Cortex of kidney (tissue), 1 donor: ENCODE measurements at places on chromosomes 2 and 18.

DNA sequence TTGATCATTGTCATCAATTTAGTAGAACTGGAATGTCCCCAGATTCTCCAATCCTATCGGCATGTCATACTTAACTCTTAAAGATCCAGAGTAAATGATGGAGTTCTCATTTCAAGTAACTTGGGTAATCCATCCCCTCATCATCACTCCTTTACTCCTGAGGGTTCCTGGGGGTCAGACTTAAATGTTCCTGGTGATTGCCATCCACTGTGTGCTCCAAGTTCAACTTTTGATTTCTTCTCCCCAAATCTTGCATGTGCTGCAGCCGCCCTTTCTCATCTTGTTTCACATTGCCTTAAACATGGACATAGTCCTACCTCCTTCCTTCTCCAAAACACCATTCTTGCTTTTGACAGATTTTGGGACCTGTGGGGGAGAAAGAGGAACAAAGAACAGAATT lies 43.2 kb downstream of the HNMT start:
- DNase-seq, result no peak

DNA sequence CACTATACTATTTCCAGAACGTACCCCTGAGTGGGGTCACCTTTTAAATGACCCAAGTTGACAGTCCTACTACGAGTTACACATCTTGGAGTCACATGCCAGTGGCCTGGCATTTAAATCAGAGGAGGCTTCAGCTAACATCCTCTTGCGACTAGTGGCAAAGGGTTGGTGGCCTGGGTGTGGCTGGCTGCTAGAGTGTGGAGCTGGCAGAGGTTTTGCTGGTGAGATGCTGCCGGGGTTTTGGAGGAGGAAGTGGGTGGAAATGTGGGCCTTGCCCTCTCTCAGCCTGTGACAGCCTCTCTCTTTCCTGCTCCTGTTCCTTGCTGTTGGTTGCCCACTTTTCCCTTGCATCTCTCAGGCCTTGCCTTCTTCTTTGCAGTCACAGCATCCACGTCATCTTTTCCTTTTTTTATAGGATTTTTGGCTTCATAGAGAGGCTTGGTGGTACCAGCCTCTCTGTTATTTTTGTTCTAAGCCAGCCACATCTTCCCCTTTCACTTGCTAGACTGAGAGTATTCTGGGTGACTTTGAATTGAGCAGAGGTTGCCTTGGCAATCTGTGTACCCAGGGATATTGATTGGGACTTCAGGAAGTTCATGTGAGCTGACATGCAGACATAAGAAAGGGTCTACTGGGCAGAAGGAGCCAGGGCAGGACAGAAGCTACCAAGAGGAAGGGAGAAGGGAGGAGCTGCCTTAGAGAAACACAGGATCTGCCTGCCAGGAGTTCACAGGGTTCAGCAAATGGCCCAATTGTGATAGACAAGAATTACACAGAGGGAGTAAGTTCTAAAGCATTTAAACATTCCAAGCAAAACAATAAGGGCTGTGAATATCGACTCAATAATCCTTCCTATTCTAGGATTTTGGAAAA lies 55.4 kb downstream of the CDC42EP3 start:
- DNase-seq, result no peak

DNA sequence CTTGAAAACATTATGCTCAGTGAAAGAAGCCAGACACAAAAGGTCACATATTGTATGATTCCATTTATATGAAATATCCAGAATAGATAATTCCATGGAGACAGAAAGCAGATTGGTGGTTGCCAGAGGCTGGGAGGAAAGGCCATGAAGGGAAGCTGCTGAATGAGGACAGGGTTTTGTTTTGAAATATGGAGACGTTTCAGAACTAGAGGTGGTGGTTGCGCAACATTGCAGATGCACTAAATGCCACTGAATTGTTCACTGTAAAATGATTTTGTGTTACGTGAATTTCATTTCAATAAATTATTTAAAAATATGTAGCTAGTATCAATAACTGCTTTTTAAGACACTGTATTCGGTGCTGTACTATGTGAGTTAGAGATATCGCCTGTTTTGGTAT lies 101.7 kb upstream of the ZNF236 start:
- no peak for DNase-seq

DNA sequence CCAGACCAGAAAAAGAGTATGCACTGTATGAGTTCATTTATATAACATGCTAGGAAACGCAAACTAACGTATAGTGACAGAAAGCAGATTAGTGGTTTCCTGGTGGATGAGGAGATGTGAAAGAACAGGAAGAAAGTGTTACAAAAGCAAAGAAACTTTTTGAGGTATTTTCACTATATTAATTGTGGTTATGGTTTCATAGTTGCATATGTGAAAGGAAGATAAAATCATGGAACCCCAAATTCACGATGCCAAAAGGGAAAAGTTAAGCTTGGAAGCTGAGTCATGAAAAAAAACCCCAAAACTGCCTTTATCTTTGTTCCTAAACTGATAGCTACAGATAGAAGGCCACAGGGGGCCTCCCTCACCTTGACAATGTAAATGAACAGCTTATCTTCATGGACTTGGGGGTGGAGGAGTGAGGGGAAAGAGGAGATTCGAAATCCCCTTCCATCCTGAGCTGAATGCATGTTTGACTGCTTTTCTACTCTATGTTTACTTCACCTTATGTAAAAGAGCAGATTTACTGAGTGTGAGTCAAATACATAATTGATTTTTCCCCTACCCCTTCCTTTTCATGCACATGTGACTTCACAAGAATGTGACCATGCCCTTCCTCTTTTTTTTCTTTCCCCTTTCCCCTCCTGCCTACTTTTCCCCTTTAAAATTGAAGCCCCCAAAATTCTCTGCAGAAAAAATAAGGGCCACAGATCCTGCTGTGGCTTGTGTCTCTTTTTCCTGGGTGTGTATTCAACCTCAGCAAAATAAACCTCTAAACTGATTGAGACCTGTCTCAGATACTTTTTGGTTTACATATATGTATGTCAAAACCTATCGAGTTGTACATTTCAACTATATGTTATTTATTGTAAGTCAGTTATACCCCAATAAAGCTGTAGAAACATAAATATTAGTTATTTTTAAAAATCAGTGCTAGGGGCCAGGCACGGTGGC lies 100.1 kb upstream of the TLK1 start:
- DNase-seq, result no peak

GRCh38 chr18:8391068-8391467 lies 218.2 kb upstream of the RAB12 start:
- DNase-seq, result no peak

DNA sequence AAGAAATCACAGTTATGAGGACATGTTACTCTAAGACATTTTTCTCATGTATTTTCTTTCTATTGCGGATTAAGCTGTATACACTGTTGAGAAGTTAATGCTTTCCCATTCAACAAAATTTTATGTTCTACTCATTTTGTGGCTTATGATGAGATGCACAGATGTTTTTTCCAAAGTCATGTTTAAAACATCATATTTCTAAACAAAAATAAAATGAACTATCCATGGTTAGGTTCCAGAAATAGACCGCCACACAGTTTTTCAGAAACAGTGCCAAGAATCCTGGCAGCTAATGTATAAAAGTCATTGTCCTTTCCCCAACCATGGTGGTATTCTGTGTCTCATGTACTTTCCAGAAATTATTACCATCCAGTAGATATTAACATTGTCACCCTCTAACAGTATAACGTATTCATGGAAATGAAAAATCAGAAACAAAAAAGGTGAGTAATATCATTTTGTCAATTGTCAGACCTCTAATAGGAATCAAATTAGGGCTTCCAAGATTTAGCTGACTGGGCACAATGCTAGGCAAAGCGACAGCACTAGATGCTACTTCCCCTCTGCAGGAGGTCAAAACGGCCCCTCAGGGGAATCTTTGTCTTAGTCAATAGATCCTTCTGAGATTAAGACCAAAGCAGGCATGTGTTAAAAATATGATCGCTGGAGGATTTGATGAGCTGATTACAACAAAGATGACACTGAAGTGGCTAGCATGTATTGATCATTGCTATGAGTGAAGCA lies 54.4 kb upstream of the ZNF397 start:
- DNase-seq, result no peak

DNA sequence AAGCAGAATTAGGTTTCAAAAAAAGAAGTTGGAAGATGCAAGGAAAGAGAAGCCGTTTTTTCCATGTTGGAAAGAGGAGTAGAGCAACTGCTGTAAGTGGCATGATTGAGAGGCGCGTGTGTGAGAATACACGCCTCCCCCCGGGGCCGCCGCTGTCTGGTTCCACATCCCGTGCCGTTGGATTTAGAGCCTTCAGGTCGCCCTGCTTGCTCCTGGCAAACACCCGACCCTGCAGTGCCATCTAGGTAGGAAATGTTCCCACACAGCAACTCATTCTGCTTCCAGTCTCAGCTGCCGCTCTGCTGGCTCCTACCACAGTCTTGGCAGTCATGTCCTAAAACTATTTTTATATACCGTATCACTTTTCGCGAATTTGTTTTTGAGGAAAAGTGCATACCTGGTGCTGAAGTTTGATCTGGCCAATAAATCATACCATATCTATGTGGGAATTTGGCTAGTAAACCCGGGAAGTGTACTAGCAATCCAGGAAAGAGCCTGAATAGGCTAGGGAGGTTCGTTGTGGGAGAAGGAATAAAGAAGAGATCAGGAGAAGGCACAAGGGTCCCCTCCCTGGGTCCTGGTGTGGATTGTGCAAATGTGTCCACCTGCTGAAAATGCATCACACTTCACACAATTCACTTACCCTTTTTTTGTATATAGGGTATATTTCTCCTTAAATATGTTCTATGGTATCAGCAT lies 372.7 kb downstream of the FBXO15 start:
- no peak for DNase-seq

GRCh38 chr2:35938838-35939237 lies 416.7 kb upstream of the CRIM1 start:
- no peak for DNase-seq

GRCh38 chr2:128791120-128791984 lies 472.7 kb upstream of the HS6ST1 start:
- no peak for DNase-seq

DNA sequence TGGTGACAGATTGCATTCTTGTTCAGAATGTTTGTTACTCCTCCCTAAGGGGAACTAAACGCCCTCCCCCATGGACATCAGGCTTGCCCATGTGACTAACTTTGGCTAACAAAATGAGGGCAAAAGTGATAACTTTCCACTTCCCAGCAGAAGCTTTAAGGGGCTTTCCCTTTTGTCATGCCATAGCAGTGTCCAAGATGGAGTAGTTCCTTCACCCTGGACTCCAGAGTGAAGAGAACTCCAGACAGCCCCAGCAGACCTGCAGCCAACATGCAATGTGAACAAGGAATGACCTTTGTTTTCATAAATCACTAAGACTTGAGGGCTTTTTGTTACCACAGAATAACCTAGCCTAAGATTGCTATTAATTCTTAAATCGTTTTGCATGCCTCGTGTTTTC lies 163.5 kb downstream of the ZEB2 start:
- DNase-seq, result no peak

DNA sequence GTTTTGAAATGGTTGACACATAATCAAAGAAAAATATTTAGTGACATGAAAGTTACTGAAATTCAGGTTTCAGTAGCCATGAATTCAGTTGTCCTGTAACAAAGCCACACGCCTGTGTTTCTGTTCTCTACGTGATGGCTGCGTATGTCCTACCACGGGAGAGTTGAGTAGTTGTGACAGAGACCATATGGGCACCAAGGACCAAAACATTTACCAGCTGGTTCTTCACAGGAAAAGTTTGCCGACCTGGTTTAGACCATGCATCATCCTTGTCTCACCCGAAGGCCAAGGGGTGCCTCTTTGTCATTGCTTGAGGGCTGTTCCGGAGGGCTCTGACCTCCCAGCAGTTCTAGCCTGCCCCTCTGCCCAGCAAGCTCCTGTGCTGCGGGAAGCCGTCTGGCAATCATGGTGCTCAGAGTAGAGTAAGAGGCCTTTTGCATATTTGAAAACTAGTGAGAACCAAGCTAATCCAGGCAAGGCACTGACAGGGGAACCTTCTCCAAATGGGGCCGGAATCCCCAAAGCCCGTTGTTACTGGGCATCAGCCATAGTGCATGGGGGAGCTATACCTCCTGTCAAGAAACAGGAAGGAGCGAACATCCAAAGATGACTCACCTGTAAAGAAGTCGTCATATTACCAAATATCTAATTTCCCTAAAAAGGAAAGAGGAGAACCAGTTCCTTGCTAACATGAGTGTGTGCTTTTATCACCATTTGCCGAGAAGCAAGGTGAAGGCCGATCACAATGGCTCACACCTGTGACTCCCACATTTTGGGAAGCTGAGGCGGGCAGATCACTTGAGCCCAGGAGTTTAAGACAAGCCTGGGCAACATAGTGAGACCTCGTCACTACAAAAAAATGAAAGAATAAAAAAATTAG lies 92.6 kb upstream of the RAB12 start:
- DNase-seq, result no peak

GRCh38 chr2:14492920-14493503 lies 139.5 kb upstream of the LRATD1 start:
- DNase-seq, result no peak

- DNase-seq, result no peak
These were observed 164.3 kb upstream of the PIK3C3 start for GRCh38 chr18:41790687-41791086.

GRCh38 chr2:120432976-120433815 lies 87.3 kb downstream of the INHBB start:
- DNase-seq, result no peak
